CD4-positive, CD25-positive, alpha-beta regulatory T cell (primary cell): ENCODE measurements at places on chromosomes 7 and 10. TPM values are rescaled to one million over a fixed set of nuclear protein-coding genes. Genes with fewer than 3 reads are reported as not detected.
A peak's percentile ranks its signal among the peaks of the same experiment; 100 is the strongest.

DNA sequence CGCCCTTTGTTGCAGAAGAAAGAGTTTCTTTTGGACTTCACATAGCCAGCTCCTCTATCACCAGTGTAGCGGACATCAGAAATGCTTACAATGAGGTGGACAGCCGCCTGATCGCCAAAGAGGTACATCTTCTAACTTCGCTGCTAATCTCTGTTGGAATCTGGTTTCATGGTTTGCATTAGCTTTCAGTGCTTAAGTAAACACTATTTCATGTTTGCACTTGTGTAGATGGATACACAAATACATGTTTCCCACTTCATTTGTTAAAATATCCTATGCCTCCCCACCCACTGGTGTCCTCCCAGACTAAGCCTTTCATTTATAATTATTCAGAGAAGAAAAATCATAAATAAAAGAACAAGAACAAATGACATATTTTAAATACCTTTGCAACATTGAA is 103.9 kb downstream of the WDFY4 start:
- H3K27ac ChIP-seq, result no peak overlapping the region
- no peaks in the 10 kb centered on the region for H3K36me3 ChIP-seq
- H3K27me3 ChIP-seq, result no peaks in the 10 kb centered on the region
- H3K4me3 ChIP-seq, result no peak overlapping the region

Gene GPR85
- not detected for total RNA-seq

DNA sequence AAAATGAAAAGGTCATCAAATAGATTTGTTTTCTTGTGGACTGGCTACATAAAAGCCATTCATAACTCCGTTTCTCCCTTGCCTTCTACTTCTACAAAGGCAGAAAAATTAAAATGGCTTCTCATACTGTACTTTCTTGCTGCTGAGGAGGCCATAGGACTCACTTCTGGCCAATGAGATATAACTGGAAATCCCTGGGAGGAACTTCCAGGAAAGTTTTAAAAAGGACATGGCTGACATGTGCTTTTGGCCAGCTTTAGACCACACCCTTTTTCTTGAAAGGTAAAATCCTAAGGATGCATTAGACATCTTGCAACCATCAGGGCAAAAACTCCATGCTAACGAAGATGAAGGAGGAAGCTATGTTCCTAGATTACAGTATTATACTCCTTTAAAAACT is 58.5 kb downstream of the PDZD8 start:
- H3K4me1 ChIP-seq, result no peaks in the 10 kb centered on the region
- H3K27me3 ChIP-seq, result no peaks in the 10 kb centered on the region
- H3K27ac ChIP-seq, result no peak overlapping the region
- DNase-seq, result no peak

Gene WNT8B
- total RNA-seq, result not detected

DNA sequence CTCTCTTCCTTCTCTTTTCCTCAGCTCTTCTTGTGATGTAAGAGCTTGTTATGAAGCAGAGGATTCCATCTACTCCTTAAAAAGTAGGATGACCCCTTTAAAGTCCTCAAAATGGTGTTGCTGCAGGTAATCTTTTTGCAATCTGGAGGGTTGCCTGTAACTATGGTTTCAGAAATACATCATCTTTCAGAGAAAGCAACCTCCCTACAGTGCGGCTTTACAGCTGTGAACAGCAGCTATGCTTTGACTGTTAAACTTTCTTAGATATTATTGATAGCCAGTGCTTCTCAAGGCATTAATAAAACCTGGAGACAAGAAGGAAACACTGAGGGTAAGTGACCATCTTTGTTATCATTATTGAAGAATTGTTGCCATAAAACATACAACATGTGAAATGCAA is 86.6 kb upstream of the MDFIC start:
- no peak overlapping the region for H3K27ac ChIP-seq
- no peaks in the 10 kb centered on the region for H3K36me3 ChIP-seq
- no peaks in the 10 kb centered on the region for H3K27me3 ChIP-seq
- DNase-seq, result no peak
- H3K4me1 ChIP-seq, result no peaks in the 10 kb centered on the region

Gene SPDYE5
- total RNA-seq, result not detected

Gene SFRP4
- not detected for total RNA-seq

Gene TMED4
- total RNA-seq, result 97.5 TPM

GRCh38 chr10:25748509-25748908 is 185.5 kb upstream of the MYO3A start:
- no peak for DNase-seq
- H3K4me3 ChIP-seq, result no peak overlapping the region
- no peaks in the 10 kb centered on the region for H3K27me3 ChIP-seq
- no peaks in the 10 kb centered on the region for H3K36me3 ChIP-seq
- no peaks in the 10 kb centered on the region for H3K4me1 ChIP-seq

Gene CCL26
- total RNA-seq, result not detected

GRCh38 chr7:105703207-105703930 is 122.1 kb upstream of the EFCAB10 start:
- H3K4me1 ChIP-seq, result peaks cover 16% of the 10 kb centered on the region
- no peak overlapping the region for H3K27ac ChIP-seq
- no peak for DNase-seq

Gene CYTH3
- total RNA-seq, result 14.3 TPM

- H3K36me3 ChIP-seq, result no peaks in the 10 kb centered on the region
- H3K4me3 ChIP-seq, result no peak overlapping the region
- no peak overlapping the region for H3K27ac ChIP-seq
- no peaks in the 10 kb centered on the region for H3K4me1 ChIP-seq
- no peaks in the 10 kb centered on the region for H3K27me3 ChIP-seq
- DNase-seq, result no peak
These were observed 122.1 kb downstream of the RPS24 start for GRCh38 chr10:78155722-78156121.

DNA sequence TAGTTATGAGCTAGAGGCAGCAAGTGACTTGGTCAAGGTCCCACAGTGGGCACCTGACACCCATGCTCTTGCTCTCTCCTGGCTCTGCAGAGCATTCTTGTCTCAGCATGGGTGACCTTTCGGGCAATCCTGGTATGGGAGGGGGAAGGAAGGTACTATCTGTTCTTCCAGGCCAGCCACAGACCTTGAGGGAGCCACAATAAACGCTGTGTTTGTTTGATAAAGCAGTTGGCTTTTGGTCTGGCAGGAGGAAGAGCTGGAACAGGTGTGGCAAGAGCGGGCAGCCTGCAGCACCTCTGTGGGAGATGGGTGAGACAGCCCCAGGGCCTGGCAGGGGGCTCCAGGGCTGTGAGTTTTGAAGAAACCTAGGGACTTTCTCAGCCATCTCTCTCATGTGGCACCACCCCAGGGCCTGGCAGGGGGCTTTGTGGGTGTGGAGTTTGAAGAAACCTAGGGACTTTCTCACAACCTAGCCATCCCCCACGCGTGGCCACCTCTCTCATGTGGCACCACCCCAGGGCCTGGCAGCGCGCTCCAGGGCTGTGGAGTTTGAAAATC is 11.4 kb downstream of the CLDN3 start:
- H3K27me3 ChIP-seq, result no peaks in the 10 kb centered on the region
- no peak overlapping the region for H3K27ac ChIP-seq
- no peaks in the 10 kb centered on the region for H3K4me1 ChIP-seq
- H3K4me3 ChIP-seq, result no peak overlapping the region
- DNase-seq, result no peak

Gene DNAJC9
- 20.9 TPM for total RNA-seq

DNA sequence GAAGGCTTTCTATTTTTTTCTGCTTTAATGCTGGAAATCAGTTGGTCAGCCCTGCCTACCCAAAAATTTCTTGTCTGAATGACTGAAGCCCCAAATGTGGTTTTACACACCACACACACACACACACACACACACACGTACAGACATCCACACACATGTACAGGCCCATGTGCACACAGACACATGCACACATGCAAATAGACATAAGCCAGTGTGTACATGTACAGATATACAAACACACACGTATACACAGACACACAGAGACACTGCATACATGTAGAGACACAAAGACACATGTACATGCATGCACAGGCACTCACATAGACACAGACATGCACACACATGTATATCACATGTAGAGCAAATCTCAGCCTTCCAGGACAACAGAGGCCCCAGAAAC is 54.2 kb downstream of the TBATA start:
- H3K27ac ChIP-seq, result no peak overlapping the region
- H3K4me1 ChIP-seq, result no peaks in the 10 kb centered on the region
- no peak overlapping the region for H3K4me3 ChIP-seq
- H3K27me3 ChIP-seq, result no peaks in the 10 kb centered on the region
- H3K36me3 ChIP-seq, result no peaks in the 10 kb centered on the region

Gene CADPS2
- total RNA-seq, result not detected

- H3K27ac ChIP-seq, result no peak overlapping the region
- H3K4me3 ChIP-seq, result no peak overlapping the region
- DNase-seq, result no peak
- no peaks in the 10 kb centered on the region for H3K36me3 ChIP-seq
These were observed 61.9 kb downstream of the SYPL1 start for GRCh38 chr7:106050002-106050745.

GRCh38 chr10:21292763-21293517 is 232.5 kb downstream of the SKIDA1 start:
- H3K4me1 ChIP-seq, result no peaks in the 10 kb centered on the region
- no peaks in the 10 kb centered on the region for H3K36me3 ChIP-seq
- no peak for DNase-seq

DNA sequence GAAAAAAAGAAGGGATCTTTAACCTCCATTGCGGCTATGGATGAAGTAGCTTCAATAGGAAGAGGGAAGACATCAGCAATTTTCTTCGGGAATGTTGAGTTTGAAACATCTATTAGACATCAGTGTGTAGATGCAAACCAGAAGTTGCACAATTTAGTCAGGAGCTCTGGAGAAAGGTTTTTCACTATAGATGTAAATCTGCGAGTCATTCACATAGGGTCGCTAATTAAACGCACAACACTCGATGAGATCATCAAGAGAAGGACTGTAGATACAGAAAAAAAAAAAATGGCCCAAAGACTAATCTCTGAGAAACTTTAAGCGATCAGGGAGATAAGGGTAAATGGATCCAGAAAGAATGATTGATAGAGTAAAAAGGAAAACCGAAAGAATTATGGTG is 61.7 kb upstream of the TES start:
- H3K27me3 ChIP-seq, result peaks cover 8% of the 10 kb centered on the region
- H3K36me3 ChIP-seq, result no peaks in the 10 kb centered on the region
- no peak for DNase-seq
- H3K4me1 ChIP-seq, result no peaks in the 10 kb centered on the region
- no peak overlapping the region for H3K4me3 ChIP-seq
- H3K27ac ChIP-seq, result no peak overlapping the region

Gene TAS2R40
- not detected for total RNA-seq

DNA sequence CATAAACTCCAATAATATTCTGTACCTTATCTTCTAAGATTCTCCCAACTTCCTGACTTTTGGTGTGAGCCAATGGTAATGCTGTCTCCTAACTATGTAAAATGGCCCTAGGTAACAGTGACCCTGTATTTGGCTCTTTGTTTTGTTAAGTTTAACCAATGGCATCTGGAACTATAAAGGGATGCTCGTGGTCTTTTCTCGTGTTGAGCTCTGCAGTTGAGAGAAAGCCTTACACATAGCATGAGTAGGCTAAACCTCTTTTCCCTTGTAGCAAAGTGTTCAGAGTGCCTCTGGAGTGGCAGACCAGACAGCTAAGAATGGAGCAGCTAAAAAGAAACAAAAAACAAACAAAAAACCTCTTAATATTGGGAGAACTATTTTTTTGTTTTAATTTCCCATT is 5.2 kb downstream of the TES start:
- H3K27me3 ChIP-seq, result no peaks in the 10 kb centered on the region
- H3K4me3 ChIP-seq, result peak overlapping the region; percentile 94
- H3K27ac ChIP-seq, result no peak overlapping the region
- no peak for DNase-seq
- no peaks in the 10 kb centered on the region for H3K36me3 ChIP-seq

Gene CLDN12
- total RNA-seq, result 2.9 TPM

Gene KNDC1
- total RNA-seq, result 1.1 TPM

GRCh38 chr10:110774069-110775019 is 97.4 kb upstream of the PDCD4 start:
- H3K4me1 ChIP-seq, result peaks cover 9% of the 10 kb centered on the region
- H3K27me3 ChIP-seq, result no peaks in the 10 kb centered on the region
- H3K4me3 ChIP-seq, result no peak overlapping the region
- no peaks in the 10 kb centered on the region for H3K36me3 ChIP-seq

Gene BUB3
- 162 TPM for total RNA-seq

DNA sequence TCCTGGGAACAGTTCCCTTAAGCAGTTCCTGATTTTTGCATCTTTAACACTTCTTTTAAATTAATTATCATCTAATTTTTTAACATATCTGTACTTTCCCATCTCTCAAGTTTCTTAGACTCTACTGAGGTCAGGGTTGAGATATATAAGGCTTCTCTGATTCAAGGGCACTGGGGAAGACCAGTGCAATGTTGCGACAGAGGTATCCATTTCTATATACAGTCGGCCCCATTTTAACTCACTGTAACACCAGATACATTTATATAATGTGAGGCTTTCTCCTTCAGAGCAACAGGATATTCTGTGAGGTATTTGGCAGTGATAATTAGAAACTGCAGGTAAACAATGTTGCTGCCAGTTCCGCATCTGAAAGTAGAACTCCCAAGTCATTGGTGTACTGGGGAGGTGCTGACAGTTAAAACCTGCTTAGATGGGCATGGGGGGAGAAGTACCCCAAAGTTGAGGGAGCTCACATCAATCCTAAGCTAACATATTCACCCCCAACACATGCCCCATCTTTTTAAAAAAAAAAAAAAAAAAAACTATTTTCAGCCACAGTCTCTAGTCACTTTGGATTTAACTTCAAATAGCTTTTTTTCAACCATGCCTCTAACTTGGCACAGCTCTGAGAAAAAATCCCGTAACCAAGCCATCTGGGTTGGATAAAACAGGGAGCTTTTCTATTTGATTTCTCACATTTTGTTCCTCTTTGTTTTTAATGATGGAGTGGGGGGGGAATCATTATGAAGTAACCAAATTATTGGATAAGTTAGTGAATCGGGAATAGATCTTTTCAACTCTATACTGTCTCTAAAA is 62.9 kb downstream of the REEP3 start:
- no peaks in the 10 kb centered on the region for H3K36me3 ChIP-seq
- no peak overlapping the region for H3K27ac ChIP-seq
- no peaks in the 10 kb centered on the region for H3K4me1 ChIP-seq
- H3K27me3 ChIP-seq, result no peaks in the 10 kb centered on the region
- no peak overlapping the region for H3K4me3 ChIP-seq
- no peak for DNase-seq

GRCh38 chr7:22404421-22405023 is 47.6 kb upstream of the RAPGEF5 start:
- no peak overlapping the region for H3K4me3 ChIP-seq
- DNase-seq, result no peak
- H3K27ac ChIP-seq, result no peak overlapping the region
